Right atrium auricular region (tissue), 2 donors: ENCODE measurements at places on chromosomes 13 and 19. TPM values are rescaled to one million over a fixed set of nuclear protein-coding genes. Genes with fewer than 3 reads are reported as not detected.

- no peak for DNase-seq
- no peak overlapping the region for H3K4me3 ChIP-seq
- H3K27ac ChIP-seq: no peak overlapping the region
- H3K4me1 ChIP-seq: no peaks in the 10 kb centered on the region
Measured at GRCh38 chr19:1070576-1070930, 3.6 kb downstream of the ARHGAP45 start.

DNA sequence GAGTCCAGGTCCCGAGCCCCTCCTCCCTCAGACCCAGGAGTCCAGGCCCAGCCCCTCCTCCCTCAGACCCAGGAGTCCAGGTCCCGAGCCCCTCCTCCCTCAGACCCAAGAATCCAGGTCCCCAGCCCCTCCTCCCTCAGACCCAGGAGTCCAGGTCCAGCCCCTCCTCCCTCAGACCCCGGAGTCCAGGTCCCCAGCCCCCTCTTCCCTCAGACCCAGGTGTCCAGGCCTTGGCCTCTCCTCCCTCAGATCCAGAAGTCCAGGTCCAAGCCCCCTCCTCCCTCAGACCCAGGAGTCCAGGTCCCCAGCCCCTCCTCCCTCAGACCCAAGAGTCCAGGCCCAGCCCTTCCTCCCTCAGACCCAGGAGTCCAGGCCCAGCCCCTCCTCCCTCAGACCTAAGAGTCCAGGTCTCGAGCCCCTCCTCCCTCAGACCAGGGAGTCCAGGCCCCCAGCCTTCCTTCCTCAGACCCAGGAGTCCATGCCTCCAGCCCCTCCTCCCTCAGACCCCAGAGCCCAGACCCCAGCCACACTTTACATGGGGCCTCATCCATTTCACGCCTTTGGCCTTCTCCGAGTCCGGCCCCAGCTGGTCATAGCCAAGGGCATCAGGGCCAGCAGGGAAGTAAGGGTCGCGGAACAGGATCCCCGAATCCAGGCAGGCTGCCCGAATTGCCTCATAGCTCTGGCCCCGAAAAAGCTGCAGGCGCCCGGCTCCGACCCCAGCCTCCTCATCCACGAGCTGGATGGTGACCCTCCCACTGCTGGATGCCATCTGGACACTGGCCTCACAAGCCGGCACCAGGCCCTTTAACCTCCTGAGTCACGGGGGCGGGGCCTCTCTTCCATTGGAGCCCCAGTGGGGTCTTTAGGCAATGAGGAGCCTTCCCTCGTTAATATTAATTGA is 628 bp downstream of the CAPN12 start:
- DNase-seq: no peak
- H3K27me3 ChIP-seq: no peaks in the 10 kb centered on the region
- H3K36me3 ChIP-seq: no peaks in the 10 kb centered on the region
- H3K4me1 ChIP-seq: no peaks in the 10 kb centered on the region

DNA sequence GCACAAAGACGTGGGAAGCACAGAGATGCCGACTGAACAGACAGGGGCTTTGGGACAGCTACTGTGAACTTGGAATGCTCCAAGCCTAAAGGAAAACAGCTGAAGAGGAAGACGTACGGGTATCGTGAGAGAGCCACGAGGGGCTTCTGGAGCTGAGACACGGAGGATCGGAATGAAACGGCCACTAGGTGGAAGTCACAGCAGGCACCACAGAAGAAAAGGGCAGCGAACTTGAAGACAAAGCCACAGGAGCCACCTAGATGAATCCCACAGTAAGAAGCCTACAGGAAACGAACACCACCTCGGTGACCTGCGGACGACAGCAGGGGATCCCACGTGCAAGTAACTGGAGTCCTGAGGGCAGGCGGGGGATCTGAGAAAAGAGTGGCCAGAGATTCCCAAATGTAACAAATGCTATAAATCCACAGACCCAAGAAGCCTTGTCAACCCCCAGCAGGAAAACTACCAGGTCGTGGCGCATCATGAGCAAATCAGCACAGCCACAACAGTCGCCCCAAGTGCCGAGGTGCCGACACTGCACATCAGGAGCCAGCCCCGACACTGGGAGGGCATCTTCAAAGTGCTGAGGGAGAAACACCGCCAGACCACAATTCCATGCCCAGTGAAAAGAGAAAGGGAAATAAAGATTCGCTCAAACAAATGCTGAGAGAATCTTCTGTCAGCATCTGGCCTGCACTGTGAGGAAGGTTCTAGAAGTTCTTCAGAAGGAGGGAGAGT is 39.3 kb upstream of the ISYNA1 start:
- no peaks in the 10 kb centered on the region for H3K27me3 ChIP-seq
- peak overlapping the region; percentile 7 for H3K27ac ChIP-seq
- H3K36me3 ChIP-seq: peaks cover 4% of the 10 kb centered on the region
- no peak overlapping the region for H3K4me3 ChIP-seq

DNA sequence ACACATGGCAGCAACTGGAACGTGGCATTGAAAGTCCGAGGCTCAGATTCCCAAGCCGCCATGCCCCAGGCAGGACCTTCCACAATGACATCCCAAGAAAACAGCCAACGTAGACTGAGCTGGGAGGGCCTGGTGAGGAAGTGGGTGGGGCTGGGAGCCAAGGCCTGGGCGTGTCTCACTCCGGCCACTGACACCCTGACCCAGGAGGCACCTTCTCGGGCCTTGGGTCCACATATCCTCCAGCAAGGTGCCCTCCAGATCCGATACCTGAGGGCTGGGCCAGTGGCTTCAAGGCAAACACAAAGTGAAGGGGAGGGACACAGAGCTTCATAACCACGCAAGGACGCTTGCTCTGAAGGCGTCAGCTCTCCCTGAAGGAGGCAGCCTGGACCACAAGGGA is 43.0 kb downstream of the RAB20 start:
- DNase-seq: no peak
- peaks cover 6% of the 10 kb centered on the region for H3K36me3 ChIP-seq
- H3K4me1 ChIP-seq: peaks cover 44% of the 10 kb centered on the region
- H3K27ac ChIP-seq: no peak overlapping the region

The TRPM4 gene
- 22.8 TPM for total RNA-seq

The CCDC70 gene
- total RNA-seq: not detected

The PCDH17 gene
- 7.4 TPM for total RNA-seq

The C1QTNF9B gene
- total RNA-seq: 1.5 TPM

- no peak overlapping the region for H3K4me3 ChIP-seq
- H3K4me1 ChIP-seq: peaks cover 4% of the 10 kb centered on the region
- no peaks in the 10 kb centered on the region for H3K27me3 ChIP-seq
- no peaks in the 10 kb centered on the region for H3K36me3 ChIP-seq
- H3K27ac ChIP-seq: no peak overlapping the region
Measured at GRCh38 chr13:42859760-42860159, 78.4 kb downstream of the FAM216B start.

The CFAP97D2 gene
- total RNA-seq: not detected

DNA sequence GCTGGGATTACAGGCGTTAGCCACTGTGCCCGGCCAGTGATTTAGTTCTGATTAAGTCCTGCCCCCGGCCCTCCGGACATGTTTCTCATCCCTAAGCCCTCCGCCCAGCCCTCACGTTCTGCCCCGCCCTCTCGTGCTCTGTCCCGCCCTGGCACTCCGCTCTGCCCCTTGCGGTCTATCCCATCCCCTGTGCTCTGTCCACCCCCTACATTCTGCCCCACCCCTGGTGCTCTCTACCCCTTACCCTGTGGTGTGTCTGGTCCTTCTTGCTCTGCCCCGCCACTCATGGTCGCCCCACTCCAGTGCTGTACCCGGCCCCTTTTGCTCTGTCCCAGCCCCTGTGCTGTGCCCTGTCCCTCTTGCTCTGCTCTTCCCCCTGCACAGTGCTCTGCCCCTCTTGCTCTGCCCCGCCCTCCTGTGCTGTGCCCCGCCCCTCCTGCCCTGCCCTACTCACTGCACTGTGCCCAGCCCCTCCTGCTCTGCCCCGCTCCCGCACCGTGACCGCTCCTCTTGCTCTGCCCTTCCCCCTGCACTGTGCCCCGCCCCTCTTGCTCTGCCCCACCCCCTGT is 3.0 kb downstream of the GTPBP3 start:
- H3K27me3 ChIP-seq: no peaks in the 10 kb centered on the region
- no peak overlapping the region for H3K4me3 ChIP-seq
- H3K4me1 ChIP-seq: no peaks in the 10 kb centered on the region
- H3K36me3 ChIP-seq: no peaks in the 10 kb centered on the region
- H3K27ac ChIP-seq: no peak overlapping the region

DNA sequence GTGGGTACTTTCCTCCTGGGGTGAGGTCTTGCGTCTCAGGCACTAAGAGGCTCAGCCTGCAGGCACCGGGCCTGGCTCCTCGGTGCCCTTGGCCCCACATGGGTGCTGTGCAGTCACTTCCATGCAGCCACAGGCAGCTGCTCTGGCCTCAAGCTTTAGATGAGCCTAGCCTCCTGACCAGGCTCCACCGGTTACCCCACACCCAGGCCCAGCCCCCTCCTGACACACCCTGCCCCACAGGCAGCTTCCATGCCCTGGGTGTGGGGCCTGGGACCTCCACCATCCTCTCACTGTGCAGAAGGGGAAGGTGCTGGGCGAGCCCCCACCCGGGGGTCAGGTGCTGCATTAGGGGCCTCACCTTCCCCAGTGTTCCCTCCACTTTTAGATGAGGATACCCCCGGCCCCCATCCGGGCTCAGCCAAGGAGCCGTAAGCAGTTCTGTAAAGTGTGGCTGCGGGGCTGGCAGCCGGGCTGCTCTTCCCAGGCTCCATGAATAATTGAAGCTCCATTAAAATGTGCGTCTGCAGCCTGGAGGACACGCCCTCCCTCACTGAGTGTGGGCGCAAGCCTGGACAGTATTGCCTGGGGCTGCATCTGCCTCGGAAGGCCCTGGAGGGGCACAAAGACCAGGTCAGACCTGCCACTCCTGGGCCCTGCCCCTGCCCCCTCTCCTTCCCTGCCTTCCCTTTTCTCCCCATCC is 72.5 kb upstream of the KCTD15 start:
- H3K4me3 ChIP-seq: no peak overlapping the region
- no peak overlapping the region for H3K27ac ChIP-seq
- no peaks in the 10 kb centered on the region for H3K36me3 ChIP-seq
- H3K4me1 ChIP-seq: no peaks in the 10 kb centered on the region

DNA sequence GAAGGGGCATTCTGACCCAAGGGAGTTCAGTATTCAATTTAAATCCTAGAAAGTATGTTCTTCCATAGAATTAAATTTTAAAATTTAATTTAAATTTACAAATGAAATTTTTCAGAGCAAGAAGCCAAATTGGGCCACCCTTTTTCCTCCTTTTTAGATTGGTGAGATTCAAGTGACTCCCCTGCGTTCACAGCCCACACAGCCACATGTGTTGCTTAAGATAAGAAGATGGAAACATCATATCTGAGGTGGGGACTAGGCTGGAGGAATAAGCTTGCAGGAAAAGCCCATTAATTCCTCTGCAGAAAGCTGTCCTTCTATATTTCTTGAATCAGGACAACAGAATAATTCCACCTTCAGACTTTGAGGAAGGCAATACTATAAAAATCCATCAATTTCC is 392.7 kb upstream of the ZNF507 start:
- no peak overlapping the region for H3K27ac ChIP-seq
- H3K27me3 ChIP-seq: no peaks in the 10 kb centered on the region
- no peaks in the 10 kb centered on the region for H3K36me3 ChIP-seq
- no peak for DNase-seq
- no peaks in the 10 kb centered on the region for H3K4me1 ChIP-seq

- no peaks in the 10 kb centered on the region for H3K27me3 ChIP-seq
- no peak for DNase-seq
- no peak overlapping the region for H3K4me3 ChIP-seq
- no peak overlapping the region for H3K27ac ChIP-seq
Measured at GRCh38 chr19:10473192-10473591, 30.0 kb downstream of the KEAP1 start.

- no peaks in the 10 kb centered on the region for H3K27me3 ChIP-seq
- H3K36me3 ChIP-seq: no peaks in the 10 kb centered on the region
- no peak for DNase-seq
- H3K4me1 ChIP-seq: no peaks in the 10 kb centered on the region
Measured at GRCh38 chr13:109028624-109029023, 399.2 kb downstream of the MYO16 start.

DNA sequence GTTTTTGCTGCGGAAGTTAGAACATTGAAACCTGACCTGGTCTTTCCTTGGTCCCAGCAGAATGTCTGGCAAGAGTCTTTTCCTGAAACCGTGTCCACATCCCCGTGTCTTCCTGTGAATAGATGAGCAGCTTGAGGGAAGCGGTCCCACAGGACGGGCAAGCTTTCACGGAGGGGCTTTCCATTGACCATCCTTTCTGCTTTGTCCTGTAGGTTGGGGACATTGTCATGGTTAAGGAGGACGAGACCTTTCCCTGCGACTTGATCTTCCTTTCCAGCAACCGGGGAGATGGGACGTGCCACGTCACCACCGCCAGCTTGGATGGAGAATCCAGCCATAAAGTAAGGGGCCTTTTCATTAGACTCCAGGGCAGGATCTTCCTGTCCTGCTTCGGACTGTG is 126.0 kb downstream of the ATP11A start:
- no peak overlapping the region for H3K27ac ChIP-seq
- H3K4me3 ChIP-seq: no peak overlapping the region
- no peaks in the 10 kb centered on the region for H3K27me3 ChIP-seq
- no peak for DNase-seq
- H3K36me3 ChIP-seq: peaks cover 58% of the 10 kb centered on the region

GRCh38 chr13:91816263-91816807 is 417.9 kb downstream of the GPC5 start:
- H3K27me3 ChIP-seq: no peaks in the 10 kb centered on the region
- no peak overlapping the region for H3K27ac ChIP-seq
- no peaks in the 10 kb centered on the region for H3K36me3 ChIP-seq
- H3K4me3 ChIP-seq: no peak overlapping the region
- no peaks in the 10 kb centered on the region for H3K4me1 ChIP-seq
- no peak for DNase-seq

The NXNL1 gene
- not detected for total RNA-seq

The HRC gene
- total RNA-seq: 558 TPM

DNA sequence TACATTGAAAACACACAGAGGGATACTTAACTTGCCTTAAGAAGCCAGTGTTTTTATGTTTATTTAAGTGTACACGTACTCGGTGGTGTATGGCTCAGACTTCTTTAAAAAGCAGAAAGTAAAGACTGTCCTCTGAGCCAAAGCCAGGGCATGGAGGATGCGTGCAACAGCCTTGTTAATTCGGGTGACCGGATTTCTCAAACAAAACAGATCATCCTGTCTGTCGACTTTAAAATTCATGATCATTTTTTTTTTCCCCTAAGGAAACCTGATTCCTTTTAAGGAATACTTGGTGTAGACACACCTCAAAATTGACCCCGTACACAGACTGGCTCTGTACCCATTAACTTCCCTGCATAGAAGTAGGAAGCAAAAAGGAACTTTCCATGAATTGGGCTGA is 124.7 kb upstream of the RNF113B start:
- H3K4me3 ChIP-seq: no peak overlapping the region
- H3K27me3 ChIP-seq: no peaks in the 10 kb centered on the region
- no peak for DNase-seq
- no peak overlapping the region for H3K27ac ChIP-seq
